ENCODE measurements at places on chromosomes 5 and 9.
A peak's percentile ranks its signal among the peaks of the same experiment; 100 is the strongest.

DNA sequence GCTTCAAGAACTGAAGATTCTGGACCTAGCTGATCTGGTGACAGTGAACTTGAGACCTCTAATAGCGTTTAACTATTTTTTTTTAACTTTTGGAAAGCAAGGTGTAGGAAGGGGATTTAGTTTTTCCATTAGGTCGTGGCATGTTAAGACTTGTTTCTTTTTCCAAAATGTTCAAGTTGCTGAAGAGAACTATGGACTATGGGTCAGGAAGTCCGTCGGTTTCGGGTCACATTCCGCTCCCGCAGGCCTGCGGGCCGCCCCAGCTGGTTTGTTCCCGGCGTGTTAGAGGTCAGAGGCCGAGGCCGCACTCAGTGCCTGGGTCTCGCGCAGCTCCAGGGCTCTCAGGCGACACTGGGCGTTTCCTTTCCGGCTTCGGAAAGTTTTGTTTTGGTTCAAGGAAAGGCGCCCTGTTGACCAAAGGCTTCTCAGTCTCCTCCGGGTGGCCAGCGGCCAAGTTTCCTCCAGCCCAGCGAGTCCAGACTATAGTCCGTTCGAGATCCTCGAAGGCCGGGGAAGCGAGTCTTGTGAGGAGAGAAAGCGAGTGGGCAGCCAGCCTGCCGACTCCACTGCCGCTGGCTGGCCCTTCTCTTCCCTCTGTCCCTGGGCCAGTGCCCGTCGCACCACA is 586 bp upstream of the FCHO2 start:
- DNase-seq, result no peak

GRCh38 chr5:3349704-3350565 is 245.7 kb upstream of the IRX1 start:
- no peak for DNase-seq

GRCh38 chr5:79330071-79330470 is 94.1 kb downstream of the JMY start:
- no peak for DNase-seq

DNA sequence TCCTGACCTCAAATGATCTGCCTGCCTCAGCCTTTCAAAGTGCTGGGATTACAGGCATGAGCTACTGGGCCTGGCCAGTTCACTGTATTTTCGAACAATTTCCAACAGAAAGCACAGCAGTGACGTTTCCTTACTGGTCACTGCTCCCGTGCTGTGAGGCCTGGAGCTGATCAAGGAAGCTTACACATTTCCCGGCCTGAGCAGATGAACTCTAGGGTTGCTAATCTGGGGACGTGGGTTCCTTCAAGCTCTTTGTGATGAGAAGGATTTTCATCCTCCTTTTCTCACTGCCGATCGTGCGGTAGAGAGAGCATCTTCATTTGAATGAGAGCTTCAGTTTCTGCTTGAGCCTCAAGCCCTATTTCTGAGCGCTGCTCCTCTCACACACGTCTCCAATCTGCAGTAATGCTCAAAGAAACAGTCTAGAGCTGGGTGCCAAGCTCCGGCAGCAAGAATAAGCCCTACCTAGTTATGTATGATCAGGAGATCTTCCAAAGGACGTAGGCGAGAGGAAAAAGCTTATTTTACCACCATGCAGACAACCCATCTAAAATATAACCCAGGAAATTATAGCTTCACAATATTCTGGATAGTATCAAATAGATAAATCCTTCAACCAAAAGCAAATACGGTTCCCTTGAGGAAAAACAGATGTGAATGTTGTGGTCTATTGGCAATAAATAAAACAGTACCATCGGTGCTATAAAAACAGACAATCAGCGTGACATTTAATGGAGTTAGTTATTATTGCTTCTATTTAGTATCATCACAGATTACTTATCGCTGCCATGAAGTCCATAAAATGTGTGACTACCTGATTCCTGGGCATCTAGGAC is 7.3 kb upstream of the SPATA24 start:
- no peak for DNase-seq

- no peak for DNase-seq
Measured at GRCh38 chr5:140443-140829, 48.5 kb downstream of the PLEKHG4B start.

- DNase-seq, result peak; percentile 84
Measured at GRCh38 chr9:105007143-105007542, 79.2 kb upstream of the ABCA1 start.

- no peak for DNase-seq
Measured at GRCh38 chr9:91145496-91145895, 216.2 kb downstream of the AUH start.

DNA sequence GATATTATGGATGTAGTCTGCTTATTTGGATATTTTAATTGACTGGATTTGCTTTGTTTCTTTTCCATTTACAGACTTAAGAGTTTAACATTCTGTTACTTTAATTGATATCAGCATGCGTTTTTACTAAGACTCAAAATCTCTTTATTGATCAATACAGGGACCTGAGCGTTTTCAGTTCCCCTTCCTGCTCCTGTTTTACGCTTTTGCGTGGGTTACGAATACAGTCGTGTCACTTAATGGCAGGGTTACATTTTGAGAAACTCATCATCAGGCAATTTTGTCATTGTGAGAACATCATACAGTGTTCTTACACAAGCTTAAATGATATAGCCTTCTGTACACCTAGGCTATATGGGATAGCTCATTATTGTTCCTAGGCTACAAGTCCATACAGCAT is 65.2 kb downstream of the PBX3 start:
- DNase-seq, result no peak

GRCh38 chr5:164306662-164307061 is 801.2 kb downstream of the MAT2B start:
- no peak for DNase-seq

- DNase-seq, result no peak
Measured at GRCh38 chr9:106403081-106403480, 459.9 kb upstream of the ZNF462 start.

DNA sequence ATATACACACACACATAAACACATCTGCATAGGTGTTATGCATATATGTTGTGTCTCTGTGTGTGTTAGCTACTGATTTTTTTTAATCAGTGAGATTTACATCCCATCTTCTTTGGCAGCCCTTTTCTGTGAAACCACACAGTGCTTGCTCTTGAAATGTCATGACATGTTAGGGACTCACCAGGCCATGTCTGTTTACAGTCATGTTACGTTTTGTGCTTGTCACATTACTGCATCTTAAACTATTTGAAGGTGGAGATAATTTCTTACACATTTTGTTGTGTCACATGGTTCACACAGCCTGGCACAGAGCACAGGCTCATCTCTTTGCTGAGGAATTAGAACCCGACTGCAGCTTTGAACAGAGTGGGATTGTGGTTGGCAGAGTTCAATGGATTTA is 364.4 kb upstream of the RIOK2 start:
- DNase-seq, result no peak

- peak; percentile 62 for DNase-seq
Measured at GRCh38 chr5:55694152-55694830, 17.8 kb downstream of the SLC38A9 start.

GRCh38 chr9:35364817-35365585 is 124.9 kb upstream of the RUSC2 start:
- no peak for DNase-seq

- DNase-seq, result no peak
Measured at GRCh38 chr9:33443047-33443446, 4.3 kb downstream of the AQP3 start.

DNA sequence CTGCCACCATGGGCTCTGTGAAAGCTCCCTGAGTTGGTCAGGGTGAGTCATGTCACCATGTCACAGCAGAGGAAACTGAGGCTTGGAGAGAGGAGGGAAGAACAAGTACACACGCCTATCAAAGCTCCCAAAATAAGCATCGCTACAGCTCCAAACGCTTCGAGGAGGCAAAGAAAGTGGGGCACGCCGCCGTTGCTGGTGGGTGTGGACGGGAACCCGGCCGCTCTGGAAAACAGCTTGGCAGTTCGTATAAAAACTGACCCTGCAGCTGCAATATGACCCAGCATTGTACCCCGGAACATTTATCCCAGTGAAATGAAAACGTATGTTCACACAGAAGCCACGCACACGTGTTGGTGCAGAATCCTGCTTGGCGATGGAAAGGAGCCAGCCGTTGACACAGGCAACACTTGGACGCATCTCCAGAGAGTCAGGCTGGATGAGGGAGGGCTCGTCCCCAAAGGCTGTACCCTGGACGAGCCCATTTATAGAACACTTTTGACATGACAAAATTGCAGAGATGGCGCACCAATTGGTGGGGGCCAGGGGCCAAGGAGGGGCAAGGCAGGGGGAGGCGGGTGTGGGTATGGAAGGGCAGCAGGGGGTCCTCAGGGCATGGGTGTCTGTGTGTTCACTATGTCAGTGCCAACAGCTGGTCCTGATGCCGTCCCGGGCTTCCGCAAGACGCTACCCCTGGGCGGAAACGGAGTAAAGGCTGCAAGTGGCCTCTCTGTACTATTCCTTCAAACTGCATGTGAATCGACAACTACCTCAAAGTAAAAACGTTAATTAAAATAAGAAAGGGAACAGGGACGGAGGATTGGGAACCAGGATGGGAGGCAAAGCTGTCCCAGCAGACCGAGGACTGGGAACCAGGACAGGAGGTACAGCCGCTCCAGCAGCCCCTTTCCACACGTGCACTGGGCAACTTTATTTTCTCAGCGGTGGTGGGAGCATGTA is 173.0 kb downstream of the OLFM1 start:
- DNase-seq, result no peak

DNA sequence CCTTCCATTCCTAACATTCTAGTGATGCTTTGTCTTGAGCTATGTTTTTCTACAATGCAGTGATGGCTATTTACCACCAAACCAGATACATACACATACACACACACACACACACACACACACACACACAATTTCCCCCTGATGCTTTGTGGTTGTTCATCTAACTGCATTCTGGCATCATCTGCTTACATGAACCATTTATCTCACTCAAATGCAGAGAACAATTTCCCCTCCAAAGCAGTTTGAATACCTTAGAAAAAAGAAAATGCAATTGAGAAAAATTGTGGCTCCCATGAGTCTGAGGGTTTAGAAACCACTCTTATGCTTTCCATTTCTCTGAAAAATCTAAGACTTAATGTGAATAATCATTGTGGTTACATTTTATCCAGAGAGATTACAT is 1024.8 kb downstream of the TLE4 start:
- no peak for DNase-seq

DNA sequence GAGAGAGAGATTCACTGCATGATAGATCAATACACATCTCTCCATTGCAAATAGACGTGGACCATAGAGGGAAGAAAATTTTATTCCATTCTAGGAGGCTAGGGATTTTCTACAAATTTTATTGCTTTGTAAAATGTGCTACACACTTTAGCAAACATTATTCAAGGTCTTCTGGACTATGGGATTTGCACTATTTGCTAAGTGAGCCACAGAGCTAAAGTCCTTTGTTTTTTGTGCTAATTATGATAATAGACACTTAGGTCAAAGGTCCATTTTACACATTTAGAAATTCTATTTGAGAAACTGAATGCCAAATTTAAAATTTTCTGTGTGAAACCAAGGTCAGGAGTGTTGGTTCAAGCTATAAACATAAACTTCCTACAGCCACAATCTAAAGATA is 672.3 kb downstream of the LRRC70 start:
- no peak for DNase-seq

DNA sequence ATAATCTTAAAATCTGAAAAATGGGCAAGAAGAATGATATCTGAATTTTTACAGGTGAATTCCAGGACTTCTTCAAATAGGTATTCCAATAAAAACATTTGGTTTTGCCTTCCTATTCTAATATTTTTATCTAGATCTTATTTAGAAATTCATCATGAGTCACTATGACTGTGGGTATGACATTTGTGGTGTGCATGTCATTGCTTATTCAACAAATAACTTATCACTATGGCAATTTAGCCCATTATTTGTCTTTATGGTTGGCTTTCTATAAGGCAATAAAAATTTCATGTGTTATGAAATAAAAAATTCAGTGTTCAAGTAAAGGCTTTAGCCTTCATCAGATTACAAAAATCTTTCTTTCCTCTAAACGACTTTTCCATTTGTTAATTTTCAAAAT is 1139.6 kb upstream of the NUDT12 start:
- DNase-seq, result no peak

DNA sequence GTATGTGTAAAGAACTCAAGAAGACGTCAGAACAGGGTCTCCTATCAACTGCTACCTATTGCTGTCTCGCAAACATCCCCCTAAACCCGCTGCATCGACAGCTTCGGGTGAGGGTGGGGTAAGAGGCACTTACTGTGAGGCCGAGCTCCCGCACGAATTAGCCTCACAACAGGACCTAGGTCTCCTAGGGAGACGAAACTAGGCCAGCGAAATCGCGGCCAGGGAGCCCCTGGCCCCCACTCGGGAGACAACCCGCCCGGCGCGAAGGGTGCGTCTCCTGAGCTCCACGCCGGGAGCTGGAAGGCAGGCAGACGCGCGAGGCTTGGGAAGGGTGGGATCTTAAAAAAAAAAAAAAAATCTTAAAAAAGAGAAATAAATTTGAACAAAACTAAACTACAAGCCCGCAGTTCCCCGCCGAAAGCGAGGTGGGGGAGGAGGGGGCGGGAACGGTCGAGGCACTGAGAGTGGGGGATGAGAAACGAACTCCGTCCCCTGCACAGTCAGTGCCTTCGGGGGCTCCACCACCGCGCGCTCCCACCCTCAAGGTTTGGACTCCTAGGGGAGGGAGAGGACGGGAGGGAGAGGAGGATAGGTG is 33.0 kb upstream of the NFIB start:
- DNase-seq, result no peak

GRCh38 chr5:178382754-178383164 is 150.2 kb upstream of the PHYKPL start:
- no peak for DNase-seq

DNA sequence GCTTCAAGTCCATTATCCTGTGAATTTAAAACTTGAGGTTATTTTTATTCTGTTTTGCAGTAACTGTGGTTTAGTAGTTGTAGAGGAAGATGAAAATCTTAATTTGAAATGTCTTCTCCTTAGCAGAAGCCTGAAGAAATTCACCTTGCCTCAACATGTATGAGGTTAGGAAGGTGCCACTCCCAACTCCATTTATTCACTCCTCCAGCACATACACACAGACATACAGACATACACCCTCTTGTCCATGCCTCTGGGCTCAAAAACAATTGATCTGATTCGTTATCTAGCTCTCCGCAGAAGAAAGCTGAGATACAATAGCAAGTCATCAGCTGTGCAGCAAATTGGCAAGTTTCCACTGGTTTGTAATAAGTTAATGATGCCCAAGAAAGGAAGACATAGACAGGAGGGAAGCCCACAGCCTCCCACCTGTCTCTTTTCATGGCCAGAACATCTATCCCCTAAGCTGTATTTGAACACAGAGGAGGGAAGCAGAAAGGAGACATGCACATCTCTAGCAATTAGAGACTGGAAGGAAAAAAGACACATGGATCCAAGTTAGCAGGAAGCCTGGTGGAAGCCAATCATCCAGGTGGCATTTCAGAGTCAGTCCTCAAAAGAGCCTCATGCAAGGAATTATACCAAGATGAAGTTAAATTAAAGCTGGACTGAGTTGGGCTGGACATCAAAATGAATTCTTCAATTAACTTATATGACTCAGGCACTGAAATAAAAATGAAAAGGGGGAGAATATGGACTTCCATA is 257.9 kb downstream of the ASTN2 start:
- DNase-seq, result no peak

- no peak for DNase-seq
Measured at GRCh38 chr9:111854799-111855198, 41.8 kb upstream of the UGCG start.

All from KBM-7 (cell line).